ENCODE measurements at places on chromosomes 12 and 14. TPM values are rescaled to one million over a fixed set of nuclear protein-coding genes. Genes with fewer than 3 reads are reported as not detected.

GPRC5A gene
- polyA plus RNA-seq, result 4.6 TPM

DNA sequence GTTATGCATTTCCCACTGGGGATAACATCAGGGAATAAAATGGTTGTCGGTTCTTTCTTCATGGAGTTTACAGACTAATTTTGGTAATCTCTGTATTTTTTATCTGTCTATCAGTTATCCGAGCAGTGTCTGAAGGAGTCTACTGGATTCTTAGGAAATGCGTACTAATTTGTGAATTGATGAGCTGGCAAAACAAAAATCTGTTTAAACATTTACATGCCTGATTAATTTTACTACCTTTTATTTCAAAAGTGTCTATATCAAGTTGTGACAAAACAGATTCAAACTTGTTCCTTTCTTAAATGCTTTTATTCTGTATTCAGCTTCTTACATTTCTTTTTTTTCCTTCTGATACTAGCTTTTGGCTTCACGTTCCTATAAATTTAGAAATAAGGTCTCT, 4.4 kb downstream of the RIMKLB start:
- DNase-seq, result no peak

DERA gene
- 57.2 TPM for polyA plus RNA-seq

- DNase-seq, result no peak
These were observed 27.4 kb upstream of the DDHD1 start for GRCh38 chr14:53180272-53181221.

DNA sequence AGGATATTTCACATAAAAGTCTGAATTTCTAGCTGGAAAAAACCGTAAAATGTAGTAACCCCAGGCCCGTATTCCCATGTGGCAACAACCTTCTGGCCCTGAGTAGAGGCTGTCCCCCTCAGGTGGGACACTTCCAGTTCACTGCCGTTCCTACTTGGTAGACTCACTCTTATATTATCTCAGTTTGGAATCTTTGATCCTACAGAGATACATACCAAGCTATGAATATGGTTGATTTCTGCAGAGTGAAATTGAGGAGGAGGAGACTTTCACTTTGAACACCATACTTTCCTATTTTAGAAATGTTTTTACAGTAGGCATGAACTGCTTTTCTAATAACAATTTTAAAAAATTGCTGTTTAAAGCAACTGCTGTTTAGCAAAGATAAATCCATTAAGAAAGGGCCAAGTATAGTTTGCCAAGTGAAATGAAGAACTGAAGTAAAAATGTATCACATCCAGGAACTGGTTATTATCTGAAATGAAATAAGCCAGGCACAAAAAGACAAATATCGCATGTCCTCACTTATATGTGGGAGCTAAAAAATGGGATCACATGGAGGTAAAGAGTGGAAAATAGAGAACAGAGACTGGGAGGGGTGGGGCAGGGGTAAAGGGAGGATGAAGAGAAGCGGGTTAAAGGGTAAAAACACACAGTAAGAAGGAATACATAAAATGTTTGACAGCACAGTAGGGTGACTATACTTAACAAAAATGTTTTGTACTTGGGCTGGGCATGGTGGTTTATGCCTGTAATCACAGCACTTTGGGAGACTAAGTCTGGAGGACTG, 92.8 kb upstream of the METAP2 start:
- no peak for DNase-seq

GRCh38 chr14:106875503-106875902, 1349.1 kb downstream of the TMEM121 start:
- no peak for DNase-seq

Data from aorta (tissue), 5 donors.